ENCODE measurements at places on chromosomes 12 and 14.

GRCh38 chr12:86735072-86735471 lies 478.9 kb upstream of the MGAT4C start:
- DNase-seq, result no peak

GRCh38 chr12:76028571-76029277 lies 2.9 kb downstream of the PHLDA1 start:
- DNase-seq, result no peak

GRCh38 chr12:50070314-50071060 lies 13.1 kb downstream of the ASIC1 start:
- peak; percentile 65 for DNase-seq

DNA sequence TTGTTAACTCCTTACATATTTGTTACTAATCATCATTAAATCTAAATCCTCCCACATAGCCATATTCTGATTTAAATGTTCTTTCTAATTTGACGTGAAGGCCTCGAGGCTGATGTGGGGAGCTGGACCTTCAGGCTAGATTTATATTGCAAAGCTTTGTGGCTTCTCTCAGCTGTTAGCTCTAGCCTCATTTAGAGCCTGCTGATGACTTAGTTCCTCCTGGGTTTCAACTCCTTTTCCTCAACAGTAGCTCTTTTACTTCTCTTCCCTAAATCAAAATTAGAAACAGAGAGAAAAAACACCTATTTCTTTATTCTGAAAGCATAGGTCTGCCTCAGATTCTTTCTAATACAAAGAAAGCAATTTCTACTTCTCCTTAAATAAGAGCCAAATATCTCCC lies 477.5 kb upstream of the CCDC196 start:
- DNase-seq, result no peak

DNA sequence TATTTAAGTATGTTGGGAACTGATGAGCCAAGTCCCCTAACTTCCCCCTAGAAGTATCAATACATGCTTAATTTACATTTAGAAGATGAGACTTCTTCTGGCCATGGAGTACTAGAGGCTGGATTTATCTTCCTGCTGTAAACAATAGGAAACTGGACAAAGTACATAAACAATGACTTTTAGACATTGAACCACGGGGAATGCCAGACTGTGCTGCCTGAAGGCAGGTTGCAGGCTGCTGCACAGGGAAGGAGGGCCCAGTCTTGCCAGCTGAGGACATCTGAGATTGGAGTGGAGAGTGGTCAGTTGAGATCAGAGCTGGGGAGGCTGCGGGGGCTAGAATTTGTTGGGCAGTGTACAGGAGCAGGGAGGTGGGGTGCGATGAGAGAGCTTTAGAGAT lies 24.5 kb upstream of the ISM2 start:
- no peak for DNase-seq

GRCh38 chr12:94264736-94265485 lies 116.5 kb downstream of the PLXNC1 start:
- no peak for DNase-seq

GRCh38 chr12:42565633-42566032 lies 23.9 kb downstream of the PRICKLE1 start:
- DNase-seq, result no peak

DNA sequence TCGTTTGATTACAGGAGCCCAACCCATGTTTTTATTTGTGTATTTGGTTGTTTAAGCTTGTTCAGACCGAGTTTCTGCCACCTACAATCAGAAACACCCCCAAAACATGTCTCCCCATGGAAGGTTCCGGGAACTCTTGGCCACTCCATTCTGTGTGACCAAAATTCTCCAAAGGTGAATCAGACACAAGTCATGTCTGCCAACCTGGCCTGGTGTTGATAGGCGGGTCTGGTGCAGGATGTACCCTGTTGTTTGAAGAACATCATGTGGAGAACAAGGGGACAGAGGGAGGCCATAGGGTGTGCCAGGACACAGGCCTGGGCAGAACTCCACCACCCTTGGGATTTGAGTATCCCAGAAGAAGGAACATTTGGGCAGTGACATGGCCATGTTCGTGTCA lies 147.1 kb upstream of the MYL2 start:
- no peak for DNase-seq

GRCh38 chr12:129063600-129063999 lies 210.3 kb downstream of the GLT1D1 start:
- no peak for DNase-seq

GRCh38 chr12:87670448-87670847 lies 358.8 kb downstream of the C12orf50 start:
- no peak for DNase-seq

- no peak for DNase-seq
Measured at GRCh38 chr12:92046557-92047392, 98.9 kb downstream of the BTG1 start.

DNA sequence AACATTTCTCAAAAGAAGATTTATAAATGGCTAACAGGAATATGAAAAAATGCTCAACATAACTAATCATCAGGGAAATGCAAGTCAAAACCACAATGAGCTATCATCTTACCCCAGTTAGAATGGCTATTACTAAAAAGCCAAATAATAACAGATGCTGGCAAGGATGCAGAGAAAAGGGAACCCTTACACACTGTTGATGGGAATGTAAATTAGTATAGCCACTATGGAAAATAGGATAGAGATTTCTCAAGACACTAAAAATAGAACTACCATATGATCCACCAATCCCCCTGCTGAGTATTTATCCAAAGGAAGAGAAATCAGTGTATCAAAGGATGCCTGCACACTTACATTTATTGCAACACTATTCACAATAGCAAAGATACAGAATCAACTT lies 58.3 kb downstream of the GUCY2C start:
- no peak for DNase-seq

GRCh38 chr12:109950625-109951024 lies 45.5 kb downstream of the GIT2 start:
- DNase-seq, result no peak

- no peak for DNase-seq
Measured at GRCh38 chr12:47863467-47863866, 41.3 kb downstream of the VDR start.

DNA sequence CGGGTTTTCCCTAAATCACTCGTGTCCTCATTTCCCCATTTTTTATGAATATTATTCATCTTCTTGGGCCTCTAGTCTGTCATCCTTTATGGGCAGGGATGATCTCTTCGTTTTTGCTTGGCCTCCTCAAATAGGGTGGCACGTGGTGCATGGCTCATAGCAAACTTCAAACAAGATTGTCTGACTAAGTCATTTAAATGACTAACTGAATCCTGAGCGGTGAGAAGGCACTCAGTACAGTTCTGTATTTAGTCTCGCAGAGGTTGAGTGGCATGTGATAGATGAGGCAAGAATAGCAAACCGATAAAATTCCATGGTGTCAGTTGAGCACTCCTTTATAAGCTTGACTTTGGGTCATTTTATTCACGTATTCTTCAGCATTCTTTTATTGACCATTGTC lies 5.7 kb upstream of the JDP2 start:
- DNase-seq, result no peak

DNA sequence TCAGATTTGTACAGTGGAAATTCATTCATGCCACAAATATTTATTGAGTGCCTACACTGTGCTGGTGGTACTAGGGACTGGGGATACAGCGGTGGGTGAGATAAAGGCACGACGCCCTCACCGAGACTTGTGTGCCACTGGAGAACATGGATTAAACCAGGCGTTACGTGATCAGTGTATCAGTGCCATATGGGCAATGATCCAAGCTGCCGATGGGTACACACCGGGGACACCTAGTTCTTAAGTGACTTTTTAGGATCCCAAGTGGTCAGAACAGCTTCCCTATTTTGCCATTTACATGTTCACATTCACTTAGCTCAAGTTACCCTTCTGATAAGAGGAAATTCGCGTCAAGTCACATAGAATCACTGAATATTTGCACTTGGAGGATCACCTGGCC lies 236.7 kb downstream of the CACNA1C start:
- DNase-seq, result no peak

DNA sequence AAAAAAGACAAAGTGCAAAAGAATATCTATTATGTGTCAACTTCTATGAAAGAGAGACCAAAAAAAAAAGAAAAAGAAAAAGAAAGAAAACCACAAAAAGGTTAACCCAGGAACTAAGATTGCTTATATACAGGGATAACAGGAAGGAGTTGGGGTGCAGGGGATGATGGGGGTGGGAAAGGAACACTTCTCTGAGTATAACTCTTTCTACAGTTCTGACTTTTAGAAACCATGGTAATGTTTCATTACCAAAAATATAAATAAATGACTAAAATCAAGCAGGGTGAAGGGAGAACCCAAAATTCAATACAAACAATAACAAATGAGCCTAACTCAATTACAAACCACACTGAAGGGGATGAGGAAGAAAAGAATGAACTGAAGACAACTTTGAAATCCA lies 9.1 kb downstream of the IFNG-AS1 start:
- DNase-seq, result no peak

DNA sequence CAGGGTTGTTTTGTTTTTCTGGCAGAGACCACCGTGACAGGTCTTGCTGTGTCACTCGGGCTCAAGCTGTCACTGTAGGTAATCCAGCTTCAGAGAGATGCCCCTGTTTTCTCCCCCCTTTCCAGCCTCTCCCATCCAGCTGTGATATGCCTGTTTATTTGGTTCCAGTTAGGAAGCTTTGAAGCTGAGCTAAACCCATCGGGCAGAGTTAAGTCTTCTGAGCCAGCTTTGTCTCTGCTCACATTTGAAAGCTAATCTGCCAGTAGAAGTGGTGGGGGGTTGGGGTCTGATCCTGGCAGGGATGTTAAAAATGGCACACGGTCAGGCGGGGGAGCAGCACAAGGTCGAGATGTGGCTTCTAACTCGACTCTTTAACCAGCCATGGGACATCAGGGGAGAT lies 130.0 kb downstream of the TSPAN9 start:
- no peak for DNase-seq

DNA sequence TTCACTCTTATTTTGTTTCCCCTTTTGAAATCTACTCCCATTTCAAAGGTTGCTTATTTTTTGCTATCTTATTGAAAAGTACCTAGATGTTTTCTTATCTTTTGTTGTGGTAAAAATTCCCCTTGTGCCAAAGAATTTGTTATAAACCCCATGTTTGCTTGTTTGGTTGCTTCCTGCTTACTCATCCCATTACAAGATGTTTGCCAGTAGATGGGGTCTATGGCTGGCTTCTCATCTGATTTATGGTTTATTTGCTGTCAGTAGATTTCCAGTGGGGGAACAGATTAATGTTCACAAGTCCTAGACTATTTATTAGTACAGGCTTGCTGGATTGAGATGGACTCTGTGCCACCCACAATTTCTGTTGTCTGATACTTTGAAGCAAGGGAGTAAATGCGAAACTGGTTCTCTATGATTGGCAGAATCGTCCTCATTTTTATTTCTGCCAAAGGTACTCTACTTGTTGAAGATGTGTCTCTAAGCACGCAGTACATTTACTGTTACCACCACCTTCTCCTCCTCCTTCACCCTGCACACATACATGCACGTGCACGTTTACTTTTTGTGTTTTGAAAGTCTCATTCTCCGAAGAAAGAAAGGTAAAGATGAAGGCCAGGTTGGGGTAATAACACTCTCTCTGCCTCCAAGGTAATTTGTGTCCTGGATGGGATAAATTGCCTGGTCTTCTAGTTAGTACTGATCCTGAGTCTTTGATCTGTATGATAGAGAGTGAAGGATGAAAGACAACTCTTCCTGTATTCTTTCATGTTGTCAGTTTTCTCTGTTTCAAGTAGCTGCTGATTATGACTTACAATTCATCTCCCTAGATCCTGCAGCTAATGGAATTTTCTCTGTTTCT lies 117.2 kb upstream of the ATP2B1 start:
- no peak for DNase-seq

GRCh38 chr12:89421092-89421835 lies 69.0 kb upstream of the DUSP6 start:
- DNase-seq, result no peak

GRCh38 chr14:105385698-105386365 lies 12.5 kb upstream of the TEX22 start:
- DNase-seq, result no peak

- DNase-seq, result no peak
Measured at GRCh38 chr14:64212666-64213065, 81.5 kb downstream of the ESR2 start.

Measured in stimulated activated CD4-positive, alpha-beta T cell treated with anti-CD3 and anti-CD28 coated beads, Interleukin-12 subunit alpha, Interleukin-12 subunit beta, amount 100 ng/mL, for 24 hours (primary cell).